ENCODE measurements at places on chromosomes 7 and 10.

- DNase-seq = no peak
These were observed 38.2 kb upstream of the CYP2C18 start for GRCh38 chr10:94645285-94645684.

DNA sequence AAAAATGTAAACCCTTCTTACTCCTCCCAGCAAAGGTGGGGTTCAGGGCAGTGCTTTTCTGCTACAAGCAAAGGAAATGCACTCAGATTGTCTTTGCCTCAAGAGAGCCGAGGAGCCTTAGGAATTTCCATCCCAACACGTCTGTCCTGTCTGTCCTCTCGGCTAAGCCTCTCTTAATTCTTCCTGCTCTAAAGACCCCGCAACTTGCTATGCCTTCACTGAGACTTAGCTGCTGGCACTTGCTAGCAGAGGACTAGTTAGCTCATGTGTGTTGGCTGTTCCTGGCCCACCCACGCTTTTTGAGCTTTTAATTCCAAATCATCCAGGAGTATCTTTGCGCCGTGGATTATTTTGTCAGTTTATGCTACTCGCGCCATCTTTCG, 481 bp upstream of the NPM3 start:
- DNase-seq = no peak

DNA sequence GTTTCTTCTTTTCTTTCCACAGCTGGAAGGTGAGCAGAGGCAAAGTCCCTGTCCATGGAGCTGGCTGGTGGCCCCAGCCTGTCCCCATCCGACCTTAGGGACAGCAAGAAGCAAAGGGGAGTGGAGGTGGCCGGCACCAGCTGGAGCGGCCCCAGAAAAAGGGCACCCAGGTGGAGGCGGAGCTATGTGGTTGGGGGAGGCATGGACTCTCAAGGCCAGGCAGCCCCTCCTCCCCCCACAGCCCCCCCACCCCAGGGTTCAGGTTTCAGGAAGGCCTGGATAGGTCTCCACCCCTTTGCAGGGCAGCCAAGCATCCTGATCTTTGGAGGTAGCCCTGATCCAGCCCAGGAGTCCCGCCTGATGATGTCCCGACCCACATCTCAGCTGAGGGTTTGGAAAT, at the start of gene SSC4D:
Gene SSC4D, minus strand, starts transcription at position 161 of the 400 bp plus-strand sequence. CDS start 5,258 bp downstream, outside the sequence.
- no peak for DNase-seq

DNA sequence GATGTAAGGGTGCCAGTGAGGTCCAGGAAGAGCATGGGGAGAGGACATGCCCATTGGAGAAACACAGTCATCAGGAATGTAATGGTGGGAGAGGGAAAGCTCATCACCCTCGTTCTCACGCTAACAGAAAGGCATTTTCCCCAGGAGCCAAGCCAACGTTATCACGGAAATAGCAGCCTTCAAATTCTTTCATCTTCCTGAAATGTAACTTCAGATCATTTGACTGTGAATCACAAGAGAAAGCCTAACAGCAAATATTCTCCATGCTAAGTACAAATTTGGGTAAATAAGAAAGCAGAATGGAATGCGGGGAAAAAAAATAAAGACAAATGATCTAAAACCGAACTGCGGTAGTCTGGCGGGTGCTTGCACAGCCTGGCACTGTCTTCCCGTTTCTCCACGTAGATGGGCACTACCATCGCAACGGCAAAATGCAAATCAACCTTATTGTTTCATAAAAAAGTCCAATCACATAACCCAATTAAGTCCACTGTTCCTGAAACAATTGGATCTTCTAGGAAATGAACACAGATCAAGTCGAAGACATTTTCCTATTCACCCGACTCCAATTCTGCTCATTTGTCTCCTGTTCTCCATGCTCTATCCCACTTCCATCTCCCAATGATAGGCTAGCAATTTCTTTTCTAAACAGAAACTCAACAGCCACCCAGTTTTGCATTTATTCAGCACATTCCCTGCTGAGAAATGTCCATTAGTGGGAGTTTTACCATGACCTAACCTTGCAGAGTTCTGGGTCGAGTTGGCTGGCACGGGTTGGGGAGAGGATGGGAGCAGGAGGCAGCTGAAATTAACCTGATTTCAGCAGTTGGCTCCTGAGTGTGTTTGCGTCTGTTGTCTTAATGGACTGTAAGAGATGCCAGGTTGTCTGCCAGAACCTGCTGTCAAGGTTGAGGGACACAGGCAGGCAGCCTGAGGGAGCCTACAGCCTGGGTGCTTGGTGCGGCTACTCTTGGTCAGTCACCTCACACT, 74.6 kb upstream of the FRMD4A start:
- no peak for DNase-seq

GRCh38 chr7:105839266-105839665, 37.1 kb downstream of the ATXN7L1 start:
- DNase-seq = no peak

DNA sequence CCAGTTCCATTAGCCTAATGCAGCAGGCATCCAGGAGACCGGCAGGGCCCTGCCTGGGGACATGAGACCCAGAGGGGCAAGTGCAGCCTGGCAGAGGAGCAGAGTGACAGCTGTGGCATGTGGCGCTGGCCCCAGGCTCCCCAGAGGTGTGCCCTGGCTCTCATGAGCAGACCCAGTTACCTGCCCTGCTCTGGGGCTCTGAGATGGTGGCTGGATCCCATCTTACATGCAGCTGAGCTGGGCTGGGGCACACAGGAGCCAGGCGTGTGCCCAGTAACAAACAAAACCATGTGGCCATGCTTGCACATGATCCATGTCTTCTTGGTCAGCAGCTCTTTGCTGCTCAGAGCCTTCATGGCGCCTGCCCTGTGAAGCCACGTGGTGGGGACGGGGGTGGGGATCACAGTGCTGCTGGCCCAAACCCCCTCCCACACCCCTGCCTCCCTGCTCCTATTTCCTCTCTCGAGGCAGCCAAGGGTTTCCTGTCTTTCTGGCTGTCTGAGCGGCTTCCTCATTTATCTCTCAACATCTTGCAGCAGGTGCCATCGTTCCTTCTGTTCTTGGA, 40.3 kb upstream of the GTF2I start:
- no peak for DNase-seq

DNA sequence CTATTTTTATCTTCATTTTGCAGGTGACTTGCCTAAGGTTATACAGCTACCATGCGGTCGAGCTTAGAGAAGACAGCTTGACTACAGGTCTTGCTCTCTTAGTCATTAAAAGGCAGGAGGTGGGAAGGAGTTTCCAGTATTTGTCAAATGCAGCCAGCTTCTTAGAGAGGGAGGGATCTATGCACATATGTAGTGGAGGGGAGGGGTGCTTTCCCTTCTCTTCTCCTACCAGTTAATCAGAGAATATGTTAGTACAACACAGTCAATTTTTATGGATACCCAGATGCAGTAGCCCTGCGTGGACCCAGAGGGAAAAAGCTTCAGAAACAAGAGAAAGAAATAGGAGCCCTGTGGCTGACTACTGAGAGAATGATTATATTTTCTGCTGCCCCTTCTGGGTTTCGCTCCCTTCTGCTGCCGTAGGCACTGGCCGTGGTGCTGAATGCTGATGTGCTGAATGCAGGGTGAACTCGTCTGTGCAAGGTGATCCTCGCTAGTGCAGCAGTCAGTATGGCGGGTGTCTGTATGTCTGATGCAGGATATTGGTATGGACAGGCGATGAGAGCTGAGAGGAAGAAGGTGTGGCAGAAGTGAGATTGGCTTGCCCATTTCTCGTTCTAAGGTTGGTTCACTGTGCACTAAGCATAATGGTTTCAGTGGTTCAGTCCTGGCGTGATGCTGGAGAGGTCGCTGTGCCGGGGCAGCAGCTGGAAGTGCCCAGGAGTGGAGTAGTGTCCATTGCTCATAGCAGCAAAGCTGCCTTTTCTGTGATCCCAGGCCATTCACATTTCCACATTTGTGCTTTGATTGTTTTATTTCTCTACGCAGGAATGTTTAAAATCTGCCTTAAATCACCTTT, 189.2 kb upstream of the PODXL start:
- DNase-seq = no peak

- DNase-seq = no peak
These were observed 56.8 kb upstream of the JAZF1 start for GRCh38 chr7:28237363-28237762.

DNA sequence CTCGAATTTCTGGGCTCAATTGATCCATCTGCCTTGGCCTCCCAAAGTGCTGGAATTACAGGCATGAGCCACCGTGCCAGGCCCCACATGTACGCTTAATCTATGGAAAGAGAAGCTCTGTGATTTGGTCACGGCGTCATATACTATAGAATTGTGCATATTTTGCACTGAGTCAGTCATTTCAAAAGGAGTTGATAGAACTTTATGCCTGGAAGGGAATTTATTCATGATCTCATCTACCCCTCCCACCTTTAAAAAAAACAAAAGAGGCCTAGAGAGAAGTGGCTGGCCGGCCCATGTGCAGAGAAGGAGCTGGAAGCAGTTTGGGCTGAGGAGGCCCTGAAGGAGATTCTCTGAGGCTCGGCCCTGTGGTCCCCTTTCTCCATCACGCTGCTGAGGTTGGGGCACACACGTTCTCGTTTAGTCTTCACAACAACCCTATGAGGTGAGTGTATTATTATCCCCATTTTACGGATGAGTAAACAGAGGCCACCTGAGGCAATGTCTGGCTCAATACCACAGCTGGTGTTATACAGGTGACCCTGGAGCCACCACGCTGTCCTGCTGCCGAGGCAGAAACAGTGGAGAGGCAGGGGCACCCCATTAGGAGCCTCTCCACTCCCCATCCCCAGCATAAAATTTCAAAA, 47.2 kb upstream of the ZRANB1 start:
- DNase-seq = no peak

DNA sequence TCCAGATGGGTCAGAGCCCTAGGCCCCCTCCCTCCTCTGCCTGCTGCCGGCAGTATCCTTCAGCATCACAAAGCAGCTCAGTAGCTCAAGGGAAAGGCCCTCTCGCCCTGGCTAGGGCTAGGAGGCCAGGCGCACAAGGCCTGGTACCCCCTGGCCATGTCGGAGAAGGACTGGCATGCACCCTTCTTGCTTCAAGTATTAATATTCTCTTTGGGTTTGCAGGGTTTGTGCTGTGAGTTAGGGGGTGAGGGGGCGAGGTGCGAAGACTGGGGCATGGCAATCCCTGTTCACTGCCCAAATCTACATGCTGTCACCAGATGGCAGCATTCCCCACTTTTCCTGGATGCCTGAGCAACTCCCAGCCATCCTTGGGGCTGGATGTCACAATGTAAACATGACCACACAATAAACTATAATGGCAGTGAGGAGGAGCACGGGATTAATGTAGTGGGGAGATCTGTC, 105.2 kb downstream of the NEURL1 start:
- no peak for DNase-seq

- no peak for DNase-seq
These were observed 36.2 kb upstream of the HECW1 start for GRCh38 chr7:43076189-43076605.

- no peak for DNase-seq
These were observed 382.1 kb upstream of the GALNT17 start for GRCh38 chr7:70749831-70750230.

DNA sequence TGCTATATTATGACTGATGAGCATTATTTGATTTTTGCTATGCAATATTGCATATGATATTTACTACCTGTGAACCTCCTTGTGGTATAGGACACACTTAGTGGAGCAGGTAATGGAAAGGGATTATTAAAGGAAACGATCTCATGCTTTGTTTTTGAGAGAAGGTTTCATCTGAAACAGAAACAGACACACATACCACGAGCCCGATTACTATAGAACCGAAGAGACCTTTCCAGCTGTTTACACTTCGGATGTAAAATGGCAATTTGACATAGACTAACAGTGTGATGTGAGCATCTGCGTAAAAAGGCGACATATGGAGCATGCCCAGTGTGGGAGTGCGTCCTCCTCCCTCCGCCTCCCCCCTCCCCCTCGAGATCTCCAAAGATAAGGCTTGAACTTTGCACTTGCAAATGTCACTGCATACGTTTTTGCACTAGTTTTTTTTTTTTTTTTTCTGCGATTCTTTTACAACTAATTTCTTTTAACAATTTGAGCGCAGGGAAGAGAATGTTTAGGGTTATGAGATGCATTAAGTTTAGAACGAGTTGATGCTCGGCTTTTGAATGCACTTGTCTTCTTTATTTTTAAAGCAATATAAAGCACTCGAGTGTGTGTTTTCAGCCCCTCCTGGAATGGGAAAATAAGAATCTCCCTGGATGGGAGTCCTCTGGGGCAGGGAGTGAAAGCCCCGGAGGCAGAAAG, 251.0 kb downstream of the NSUN6 start:
- no peak for DNase-seq

DNA sequence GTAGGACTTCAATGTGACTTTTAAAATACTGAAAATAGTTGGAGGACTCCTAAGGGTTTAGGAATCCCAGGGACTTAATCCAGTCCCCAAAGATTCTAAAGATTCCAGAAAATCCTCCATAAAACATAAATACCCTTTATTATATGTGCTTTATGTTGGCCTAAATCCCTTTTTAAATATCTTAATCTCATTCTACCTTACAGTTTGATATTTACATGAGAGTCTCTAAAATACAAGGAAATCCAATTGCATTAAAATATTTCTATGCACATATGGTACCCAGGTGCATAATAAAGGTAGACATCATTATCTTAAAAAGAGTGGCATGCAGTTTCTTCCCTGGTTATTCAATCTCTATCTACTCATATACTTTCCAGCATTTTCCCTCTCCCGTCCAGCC, 51.8 kb downstream of the BPGM start:
- no peak for DNase-seq

GRCh38 chr7:28151965-28152364, 28.6 kb downstream of the JAZF1 start:
- DNase-seq = no peak

DNA sequence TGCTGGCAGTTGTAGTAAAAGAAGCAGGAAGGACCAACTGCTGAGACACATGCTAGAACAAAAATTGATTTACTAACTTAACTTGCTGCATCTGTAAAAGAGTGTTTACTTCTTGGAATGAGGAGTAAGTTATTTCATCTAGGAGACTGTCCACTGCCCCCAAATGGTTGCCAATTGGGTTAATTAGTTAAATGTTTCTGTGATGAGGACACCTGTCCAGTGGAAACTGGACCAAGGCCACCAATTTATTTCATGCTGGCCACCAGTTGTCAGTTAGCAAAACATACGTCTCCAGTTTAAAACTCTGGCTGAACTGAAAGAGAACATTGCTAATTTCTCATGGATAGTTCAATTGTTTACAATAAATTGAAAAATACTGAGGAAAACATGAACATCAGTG, 191.7 kb downstream of the PPP1R9A start:
- DNase-seq = no peak

GRCh38 chr7:76294344-76295024, 8.0 kb upstream of the HSPB1 start:
- peak; percentile 99 for DNase-seq

DNA sequence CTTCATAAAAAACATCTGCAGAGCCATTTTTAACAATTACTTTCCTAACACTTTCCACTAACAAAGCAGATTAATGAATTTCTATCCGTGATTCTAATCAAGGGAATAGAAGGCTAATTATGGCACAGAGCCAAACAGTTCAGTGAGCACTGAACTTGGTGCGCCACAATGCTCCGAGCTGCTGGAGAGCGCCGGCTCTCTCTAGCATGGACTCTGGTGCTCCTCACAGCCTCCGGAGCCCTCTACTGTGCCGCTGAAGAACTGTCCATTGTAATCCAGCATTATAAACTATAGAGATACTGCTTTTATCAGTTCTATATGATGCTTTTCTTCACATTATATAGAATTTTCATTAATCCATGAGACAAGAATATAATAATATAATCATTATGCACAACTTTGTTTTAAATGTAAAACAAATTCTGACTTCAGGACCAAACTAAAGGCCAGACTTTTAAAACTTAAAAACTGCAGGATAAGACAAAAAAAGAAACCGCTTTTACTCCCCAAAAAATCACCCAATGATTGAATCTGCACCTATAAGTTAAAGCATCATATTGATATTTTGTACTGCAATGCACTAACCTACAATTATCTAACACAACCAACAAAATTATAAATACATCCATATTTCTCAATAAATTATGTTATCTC, 123.6 kb downstream of the RNF32 start:
- DNase-seq = peak; percentile 73

All from sigmoid colon (tissue), 7 donors.